ENCODE measurements at places on chromosomes 3 and 15.

DNA sequence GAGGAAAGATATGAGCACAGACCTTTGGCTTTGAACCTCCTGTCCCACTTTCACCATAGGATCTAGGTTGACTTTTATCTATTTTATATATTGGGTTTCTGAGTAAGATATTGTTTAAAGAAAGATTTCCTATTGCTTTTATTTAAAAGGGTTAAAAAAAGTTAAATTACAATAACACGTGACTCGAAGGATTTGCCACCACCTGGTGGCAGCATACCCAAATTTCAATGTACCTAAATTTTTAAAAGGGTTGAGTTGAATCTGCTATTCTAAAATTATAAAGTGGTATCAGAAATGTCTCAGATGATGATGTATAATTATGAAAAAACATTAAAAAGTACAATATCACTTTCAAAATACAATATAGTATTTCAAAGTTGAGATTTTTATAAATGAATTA lies 368.4 kb downstream of the MECOM start:
- DNase-seq = no peak

DNA sequence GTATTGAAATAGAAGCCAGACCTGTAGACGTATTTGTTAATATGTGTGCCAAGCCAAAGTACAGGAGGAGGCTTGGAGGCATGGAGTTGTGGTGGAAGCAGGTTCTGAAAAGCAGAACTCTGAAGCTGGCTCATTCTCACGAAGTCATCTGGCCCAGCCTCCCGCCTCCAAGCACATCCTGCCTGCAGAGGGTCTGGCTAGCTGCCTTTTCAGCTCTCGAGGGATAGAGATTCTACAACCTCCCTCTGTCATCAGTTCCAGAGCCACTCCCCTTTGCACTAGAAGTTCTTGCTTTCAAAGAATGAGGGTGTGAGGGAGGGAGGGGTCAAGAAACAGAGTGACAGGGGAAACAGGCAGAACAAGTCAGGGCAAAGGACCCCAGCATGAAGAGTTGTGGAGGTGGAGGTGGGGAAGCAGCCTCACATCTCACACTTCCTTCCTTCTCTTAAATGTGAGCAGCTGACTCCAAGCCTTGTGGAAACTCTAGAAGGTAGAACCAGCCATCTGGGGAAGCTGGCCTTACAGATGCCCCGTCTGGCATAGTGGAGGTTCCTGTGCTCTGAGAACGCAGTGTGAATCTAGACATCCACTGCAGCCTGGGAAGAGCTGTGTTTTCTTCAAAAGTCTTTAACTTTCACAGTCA lies 95.3 kb downstream of the SLC49A4 start:
- no peak for DNase-seq

GRCh38 chr3:179196098-179196497 lies 47.9 kb downstream of the PIK3CA start:
- DNase-seq = no peak

DNA sequence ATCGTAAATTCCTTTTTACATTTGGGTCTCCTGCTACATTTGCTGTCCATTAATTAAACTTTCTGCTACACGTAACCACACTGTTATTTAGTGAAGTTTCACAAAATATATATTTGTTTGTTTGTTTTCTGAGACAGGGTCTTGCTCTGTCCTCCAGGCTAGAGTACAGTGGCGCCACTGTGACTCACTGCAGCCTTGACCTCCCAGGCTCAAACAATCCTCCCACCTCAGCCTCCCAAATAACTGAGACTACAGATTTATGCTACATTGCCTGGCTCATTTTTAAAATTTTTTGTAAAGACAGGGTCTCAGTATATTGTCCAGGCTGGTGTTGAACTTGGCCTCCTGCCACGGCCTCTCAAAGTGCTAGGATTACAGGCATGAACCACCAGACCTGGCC lies 20.5 kb downstream of the TOPBP1 start:
- DNase-seq = no peak

DNA sequence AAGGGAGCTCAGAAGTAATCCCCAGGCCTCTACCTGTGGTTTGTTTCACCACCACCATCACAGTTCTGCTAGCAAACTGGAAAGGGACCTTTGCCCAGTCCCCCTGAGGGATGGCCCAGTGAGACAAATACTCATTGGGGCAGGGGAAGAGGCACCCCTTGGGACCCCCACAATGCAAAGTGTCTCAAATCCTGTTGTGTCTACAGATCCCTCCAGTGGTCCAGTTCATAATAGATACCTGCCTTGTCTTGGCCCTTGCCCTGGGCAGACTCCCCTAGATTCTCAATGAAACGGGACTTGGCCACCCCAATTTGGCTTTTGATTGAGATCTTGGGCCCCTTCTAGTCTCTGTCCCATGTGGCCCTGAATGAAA lies 43.8 kb upstream of the RAB6B start:
- no peak for DNase-seq

- no peak for DNase-seq
Measured at GRCh38 chr3:139541532-139542288, 2.2 kb upstream of the RBP1 start.

- DNase-seq = no peak
Measured at GRCh38 chr15:73190189-73190601, 137.9 kb downstream of the NEO1 start.

DNA sequence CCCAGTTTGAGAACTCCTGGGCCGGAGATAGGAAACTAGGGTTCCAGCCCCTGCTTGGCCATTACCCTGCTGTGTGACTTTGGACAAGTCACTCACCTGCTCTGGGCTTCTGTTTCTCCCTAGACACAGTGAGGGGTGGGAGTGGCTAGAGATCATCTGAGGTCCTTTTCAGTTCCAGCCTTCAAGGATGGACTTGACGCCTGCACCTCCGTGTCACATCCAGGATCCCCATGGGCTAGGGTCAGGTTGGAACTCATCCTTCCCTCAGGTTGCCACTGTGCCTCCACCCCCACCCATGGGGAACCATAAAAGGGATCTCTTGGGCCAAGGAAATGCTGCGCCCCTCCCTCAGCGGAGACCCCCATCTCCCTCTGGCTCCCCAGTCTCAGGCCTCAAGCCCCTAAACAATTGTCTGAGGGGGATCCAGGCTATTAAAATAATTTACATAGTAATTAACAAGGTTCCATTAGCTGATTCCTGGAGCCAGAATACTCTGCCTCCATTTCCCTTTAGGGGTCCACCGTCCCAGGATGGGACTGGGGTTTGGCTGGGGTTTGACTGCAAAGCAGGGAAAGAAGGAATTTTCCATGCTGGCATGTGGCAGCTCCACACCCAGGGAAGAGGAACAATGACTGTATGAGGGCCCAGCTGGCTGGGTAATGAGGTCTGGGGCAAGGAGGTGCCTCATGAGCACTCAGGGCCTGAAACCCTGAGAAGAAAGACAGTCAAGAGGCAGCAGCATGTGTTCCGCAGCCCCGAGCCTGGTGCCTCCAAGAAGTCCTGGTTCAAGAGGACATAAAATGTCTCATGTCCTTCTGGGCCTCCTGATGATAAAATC lies 177.7 kb downstream of the SMAD6 start:
- no peak for DNase-seq

DNA sequence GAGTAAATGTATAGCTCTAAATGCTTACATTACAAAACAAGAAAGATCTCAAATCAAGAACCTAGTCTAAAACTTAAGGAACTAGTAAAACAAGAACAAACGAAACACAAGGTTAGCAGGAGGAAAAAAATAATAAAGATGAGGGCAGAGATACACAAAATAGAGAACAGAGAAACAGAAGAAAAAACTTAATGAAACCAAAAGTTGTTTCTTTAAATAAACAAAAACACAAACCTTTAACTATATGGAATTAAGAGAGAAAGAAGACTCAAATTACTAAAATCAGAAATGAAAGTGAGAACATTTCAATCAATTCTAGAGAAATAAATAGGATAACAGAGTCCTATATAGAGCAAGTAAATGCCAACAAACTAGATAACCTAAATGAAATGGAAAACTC lies 59.6 kb downstream of the DLG1 start:
- no peak for DNase-seq

DNA sequence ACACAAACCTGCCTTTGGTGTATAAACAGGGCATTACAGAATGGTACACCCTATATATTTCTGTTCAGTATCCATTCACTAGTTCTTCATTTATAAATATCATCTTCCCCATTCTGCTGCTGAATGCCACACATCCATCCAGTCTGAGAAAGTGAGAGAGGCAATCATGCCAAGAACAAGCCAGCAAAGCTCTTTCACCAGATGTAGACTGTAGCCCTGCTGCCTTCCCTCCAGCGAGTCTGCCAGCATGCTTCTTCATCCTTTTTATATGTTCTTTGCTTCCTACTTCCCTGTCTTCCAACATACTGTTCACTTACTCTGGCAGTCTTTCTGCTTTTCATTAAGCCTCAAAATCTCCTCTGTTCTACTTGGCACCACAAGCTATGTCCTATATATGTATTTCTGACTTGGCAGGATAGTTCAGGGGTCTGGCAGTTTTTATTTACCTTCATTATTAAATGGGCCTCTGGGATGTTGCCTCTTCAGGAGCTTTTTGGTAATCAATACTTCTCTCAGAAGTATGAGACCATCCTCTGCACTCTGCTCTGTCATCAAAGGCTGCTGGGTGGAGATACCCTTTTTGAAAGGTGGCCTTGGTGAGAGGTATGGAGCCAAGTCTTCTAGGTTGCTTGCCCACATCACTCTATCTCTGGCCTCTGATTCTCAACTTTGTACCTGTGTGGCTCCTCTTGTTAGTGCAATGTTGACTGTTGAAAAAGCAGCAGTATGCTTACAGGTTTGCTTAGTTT lies 48.6 kb downstream of the CHP1 start:
- no peak for DNase-seq

DNA sequence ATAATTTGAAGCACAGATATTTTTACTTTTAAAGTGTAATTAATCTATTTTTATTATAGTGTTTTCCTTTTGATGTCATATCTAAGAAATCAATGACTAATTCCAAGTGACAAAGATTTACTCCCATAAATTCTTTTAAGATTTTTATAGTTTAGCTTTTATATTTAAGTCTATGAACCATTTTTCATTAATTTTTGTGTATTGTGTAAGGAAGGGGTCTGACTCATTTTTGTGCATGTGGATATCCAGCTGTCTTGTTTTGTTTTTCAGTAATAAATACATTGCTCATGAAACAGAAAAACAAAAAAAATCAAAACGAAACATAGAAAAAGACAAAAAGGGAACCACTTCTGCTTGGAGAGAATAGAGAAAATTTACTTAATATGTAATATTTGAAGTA lies 145.1 kb downstream of the EPHA6 start:
- no peak for DNase-seq

GRCh38 chr15:93476491-93477177 lies 387.6 kb upstream of the RGMA start:
- DNase-seq = no peak

DNA sequence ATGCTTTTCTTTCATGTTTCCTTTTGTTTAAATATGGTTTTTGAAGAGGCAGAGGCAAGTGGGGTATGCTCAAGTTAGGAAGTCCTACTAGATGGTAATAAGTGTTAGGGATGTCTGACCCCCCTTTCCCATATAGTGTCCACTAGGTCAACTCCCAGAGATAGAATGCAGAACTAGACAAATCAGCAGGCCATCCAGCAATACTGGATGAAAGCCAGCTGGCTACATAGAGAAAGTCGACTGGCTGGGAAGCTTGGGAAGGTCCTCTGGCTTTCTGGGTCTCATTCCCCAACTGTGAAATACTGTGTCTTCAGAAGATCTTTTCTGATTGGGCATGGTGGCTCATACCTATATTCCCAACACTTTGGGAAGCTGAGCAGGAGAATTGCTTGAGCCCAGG lies 113.8 kb downstream of the SNRK start:
- DNase-seq = no peak

GRCh38 chr3:128301186-128302023 lies 148.1 kb downstream of the EEFSEC start:
- DNase-seq = no peak

GRCh38 chr3:98592345-98592935 lies 971 bp downstream of the CPOX start:
- DNase-seq = no peak

DNA sequence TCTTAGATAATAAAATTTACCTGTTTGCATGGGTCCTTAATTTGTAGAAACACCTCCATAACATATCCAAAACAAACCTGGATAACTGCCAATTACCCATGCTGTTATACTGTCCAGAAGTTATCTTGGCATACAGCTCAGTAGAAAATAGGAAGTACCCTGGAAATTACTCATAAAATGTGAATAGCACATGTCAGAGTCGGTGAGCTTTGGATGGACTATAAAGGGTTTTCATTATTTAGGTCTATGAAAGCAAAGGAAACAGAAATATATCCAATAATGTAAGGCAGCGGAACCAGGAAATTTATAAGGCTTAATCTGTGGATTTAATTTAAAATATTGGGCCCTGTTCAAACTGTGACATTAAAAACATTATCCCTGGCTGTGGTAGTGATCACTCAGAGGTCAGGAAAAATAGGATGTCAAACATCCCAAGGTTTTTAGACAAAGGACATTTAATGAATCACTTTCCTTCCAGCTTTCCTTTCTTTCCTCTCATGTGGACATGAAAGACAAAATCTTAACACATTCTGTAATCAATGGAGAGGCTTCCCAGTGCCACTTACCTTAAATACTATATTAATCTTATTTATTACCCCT lies 459.0 kb upstream of the DPH6 start:
- DNase-seq = no peak

DNA sequence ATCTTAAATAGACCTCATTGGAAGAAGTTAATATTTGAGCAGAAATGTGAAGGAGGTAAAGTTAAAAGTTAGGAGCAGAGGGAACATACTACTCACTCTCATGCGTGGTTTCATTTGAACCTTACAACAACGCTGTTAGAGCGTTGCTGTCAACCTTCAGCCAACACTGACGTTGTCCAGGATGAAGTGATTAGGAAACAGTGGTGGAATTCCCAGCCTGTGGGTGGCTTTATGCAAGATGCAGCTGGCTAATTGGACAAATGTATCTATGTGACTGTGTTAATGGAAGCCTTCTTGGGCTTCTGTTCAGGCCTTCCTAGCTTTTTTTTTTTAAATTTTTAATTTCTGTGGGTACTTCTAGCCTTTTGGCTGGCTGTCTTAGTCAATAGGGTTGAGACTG lies 40.5 kb downstream of the PTPRG start:
- no peak for DNase-seq

DNA sequence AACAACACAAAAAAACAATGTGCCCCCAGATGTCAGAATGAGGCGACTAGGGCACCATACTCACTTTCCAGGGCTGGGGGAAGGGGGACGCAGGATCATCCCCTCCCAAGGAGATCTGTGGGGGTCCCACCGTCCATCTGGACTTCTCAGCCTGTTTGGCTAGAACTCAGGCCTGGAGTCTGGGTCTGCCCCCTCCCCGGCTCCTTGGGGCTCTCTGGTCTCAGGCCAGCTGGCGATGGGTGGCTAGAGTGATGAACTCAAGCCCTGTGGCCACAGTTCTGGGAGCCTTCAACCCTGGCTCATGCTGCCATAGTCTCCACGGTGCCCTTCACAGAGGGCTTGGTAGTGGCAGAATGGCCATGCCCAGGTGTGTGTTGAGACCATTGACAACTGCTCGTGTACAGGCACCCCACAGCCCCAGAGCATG lies 13.6 kb downstream of the ZBTB47 start:
- DNase-seq = no peak

- no peak for DNase-seq
Measured at GRCh38 chr3:158918008-158918407, 116.2 kb downstream of the MFSD1 start.

Data from CD4-positive, alpha-beta T cell treated with Interleukin-17A for 4 hours (primary cell).